Heart left ventricle (tissue), 16 donors: ENCODE measurements at places on chromosomes 1 and 21. TPM values are rescaled to one million over a fixed set of nuclear protein-coding genes. Genes with fewer than 3 reads are reported as not detected.

RPE65 gene
- not detected for total RNA-seq

DNA sequence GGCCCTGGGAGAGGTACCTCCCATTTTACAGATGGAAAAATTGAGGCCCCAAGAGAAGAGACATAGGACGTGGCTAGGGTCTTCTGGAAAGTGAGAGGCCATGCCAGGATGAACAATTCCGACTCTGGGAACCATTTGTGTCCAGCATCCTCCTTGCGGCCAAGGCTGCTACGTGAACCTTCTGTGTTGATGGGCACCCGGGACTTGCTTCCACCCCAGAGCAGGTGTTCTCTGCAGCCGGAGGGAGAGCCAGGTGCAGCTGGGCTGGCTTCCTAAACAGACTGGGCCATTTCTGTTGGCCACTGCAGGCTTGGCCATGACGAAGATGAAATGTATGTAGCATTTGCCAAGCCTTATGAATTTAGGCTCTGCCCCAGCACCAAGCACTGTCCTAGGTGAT is 118.9 kb downstream of the PRDM2 start:
- no peak overlapping the region for H3K27ac ChIP-seq
- H3K36me3 ChIP-seq, result peaks cover 18% of the 10 kb centered on the region
- no peaks in the 10 kb centered on the region for H3K27me3 ChIP-seq

- no peaks in the 10 kb centered on the region for H3K36me3 ChIP-seq
- DNase-seq, result no peak
- H3K27me3 ChIP-seq, result no peaks in the 10 kb centered on the region
- H3K4me1 ChIP-seq, result no peaks in the 10 kb centered on the region
- H3K27ac ChIP-seq, result no peak overlapping the region
- no peak overlapping the region for H3K4me3 ChIP-seq
Observed at GRCh38 chr1:98962156-98962555, 42.5 kb downstream of the PLPPR5 start.

- H3K36me3 ChIP-seq, result peaks cover 39% of the 10 kb centered on the region
- H3K27me3 ChIP-seq, result no peaks in the 10 kb centered on the region
- no peak for DNase-seq
- no peak overlapping the region for H3K4me3 ChIP-seq
- no peaks in the 10 kb centered on the region for H3K4me1 ChIP-seq
Observed at GRCh38 chr1:35431173-35431599, 126.0 kb downstream of the KIAA0319L start.

DNA sequence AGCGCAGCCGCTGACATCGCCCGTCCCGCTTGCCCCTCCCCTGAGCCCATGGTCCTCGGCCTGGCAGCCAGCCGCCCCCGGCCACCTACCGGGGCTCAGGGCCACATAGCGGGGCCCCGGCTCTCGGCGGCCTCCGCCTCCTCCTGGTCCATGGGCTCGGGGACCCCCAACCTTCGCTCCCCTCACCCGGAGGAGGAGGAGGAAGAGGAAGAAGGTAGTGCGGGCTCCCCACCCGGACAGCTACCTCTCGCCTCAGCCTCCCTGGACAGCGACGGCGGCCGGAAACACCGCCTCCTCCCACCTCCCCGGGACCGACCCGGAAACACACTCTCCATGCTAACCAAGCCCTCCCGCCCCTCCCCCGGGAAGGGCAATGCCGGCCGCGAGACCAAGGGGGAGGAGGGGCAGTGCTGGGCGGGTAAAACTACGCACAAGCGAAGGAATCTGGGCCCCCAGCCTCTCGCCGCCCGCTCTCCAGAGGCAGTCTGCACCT is at the start of gene KIAA0319L:
Gene KIAA0319L, minus strand, starts transcription at position 286 of the 493 bp plus-strand sequence. CDS start 2,912 bp downstream, outside the sequence.
- DNase-seq, result peak; percentile 94
- peak within 1 kb of the TSS; percentile 98 for H3K27ac ChIP-seq
- no peaks in the 10 kb centered on the region for H3K27me3 ChIP-seq
- peaks cover 27% of the 10 kb centered on the region for H3K4me1 ChIP-seq
- H3K4me3 ChIP-seq, result peak within 1 kb of the TSS; percentile 92

DNA sequence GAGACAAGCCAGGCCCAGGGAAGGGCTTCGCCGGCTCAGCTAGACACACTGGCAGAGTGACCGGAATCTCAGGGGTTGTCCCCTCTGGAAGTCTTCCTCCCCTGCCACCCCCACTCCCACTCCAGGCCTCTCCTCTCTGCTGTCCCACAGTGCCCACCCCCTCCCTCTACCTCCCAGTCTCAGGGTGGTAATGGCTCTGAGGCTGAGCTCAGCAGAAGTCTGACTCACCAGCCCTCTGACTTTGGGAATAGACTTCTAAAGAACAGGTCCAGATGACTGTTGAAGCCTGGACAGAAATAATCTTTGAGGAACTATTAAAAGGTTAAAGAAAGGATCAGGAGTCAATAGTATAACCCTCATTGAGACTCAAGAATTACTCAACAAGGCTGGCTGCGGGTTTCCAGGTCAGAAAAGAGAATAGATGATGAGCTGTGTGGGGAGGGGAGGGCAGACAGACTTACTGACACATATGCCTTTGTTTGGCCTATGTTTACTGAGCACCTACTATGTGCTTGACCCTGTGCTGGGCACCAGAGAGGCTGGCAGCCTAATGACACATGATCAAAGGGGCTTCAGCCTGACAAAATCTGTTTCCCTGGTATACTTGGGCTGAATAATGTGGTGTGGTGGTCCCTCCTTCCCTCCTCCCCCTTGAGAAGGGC is 8.2 kb downstream of the HCRTR1 start:
- H3K27me3 ChIP-seq, result no peaks in the 10 kb centered on the region
- no peak for DNase-seq
- peak overlapping the region; percentile 95 for H3K27ac ChIP-seq

- H3K27ac ChIP-seq, result no peak overlapping the region
- peaks cover 12% of the 10 kb centered on the region for H3K4me1 ChIP-seq
- no peak for DNase-seq
- no peak overlapping the region for H3K4me3 ChIP-seq
- no peaks in the 10 kb centered on the region for H3K36me3 ChIP-seq
Observed at GRCh38 chr1:58919959-58920321, 136.1 kb upstream of the JUN start.

GRCh38 chr1:150161747-150162581 is 12.2 kb downstream of the PLEKHO1 start:
- peak overlapping the region; percentile 86 for H3K27ac ChIP-seq
- H3K36me3 ChIP-seq, result peaks cover 31% of the 10 kb centered on the region
- H3K4me3 ChIP-seq, result peak overlapping the region; percentile 38
- peaks cover 17% of the 10 kb centered on the region for H3K4me1 ChIP-seq
- H3K27me3 ChIP-seq, result no peaks in the 10 kb centered on the region

GRCh38 chr1:15956150-15956549 is 19.8 kb downstream of the ZBTB17 start:
- H3K4me1 ChIP-seq, result peaks cover 32% of the 10 kb centered on the region
- no peak overlapping the region for H3K27ac ChIP-seq
- H3K27me3 ChIP-seq, result no peaks in the 10 kb centered on the region
- no peak for DNase-seq
- no peaks in the 10 kb centered on the region for H3K36me3 ChIP-seq

PWP2 gene
- total RNA-seq, result 7.6 TPM

SPRR1A gene
- total RNA-seq, result not detected

DNA sequence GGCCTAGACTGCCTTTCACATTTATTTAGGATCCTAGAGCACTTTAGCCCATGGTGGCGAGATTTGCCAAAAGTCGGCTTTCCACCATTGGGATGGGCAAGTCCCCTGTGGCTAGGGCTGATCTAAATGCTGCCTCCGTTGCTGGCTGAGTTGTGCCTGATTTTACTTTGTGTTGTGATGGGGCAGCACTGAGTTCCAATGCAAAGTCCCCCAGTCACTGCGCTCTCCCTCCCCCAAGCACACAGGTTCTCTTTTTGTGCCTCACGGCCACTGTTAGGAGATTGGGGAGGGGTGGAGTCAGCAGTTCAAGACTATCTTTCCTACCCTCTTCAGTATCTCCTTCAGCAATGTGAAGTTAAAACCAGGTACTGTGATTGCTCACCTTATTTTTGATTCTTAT is 66.7 kb upstream of the COX20 start:
- H3K36me3 ChIP-seq, result no peaks in the 10 kb centered on the region
- no peak overlapping the region for H3K4me3 ChIP-seq
- no peaks in the 10 kb centered on the region for H3K4me1 ChIP-seq
- H3K27me3 ChIP-seq, result no peaks in the 10 kb centered on the region
- DNase-seq, result no peak
- no peak overlapping the region for H3K27ac ChIP-seq

DNA sequence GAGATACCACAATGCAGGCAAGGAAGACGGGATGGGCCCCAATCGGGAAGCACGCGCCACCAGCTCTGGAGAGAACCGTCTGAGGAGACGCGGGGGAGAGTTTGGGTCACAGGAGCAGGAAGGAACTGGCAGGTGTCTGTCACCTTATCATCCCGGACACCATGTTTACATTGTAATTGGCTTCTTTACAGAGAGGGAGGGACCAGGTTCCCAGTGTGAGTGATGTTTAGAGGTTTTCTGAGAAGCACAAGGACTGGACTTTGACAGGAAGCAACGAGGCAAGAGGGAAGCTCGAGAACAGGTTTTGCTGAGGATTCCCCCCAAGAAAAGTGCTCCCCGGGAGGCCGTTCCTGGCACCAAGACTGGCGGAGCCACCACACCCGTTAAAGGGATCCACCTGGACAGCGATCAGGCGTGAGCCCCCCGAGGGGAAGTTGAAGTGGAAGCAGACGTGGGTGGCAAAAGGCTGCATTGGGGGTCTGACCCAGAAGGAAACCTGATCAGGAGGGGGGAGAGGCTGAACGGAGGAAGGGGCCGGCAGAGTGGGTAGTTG is 957 bp downstream of the EPS15 start:
- H3K27me3 ChIP-seq, result no peaks in the 10 kb centered on the region
- H3K4me3 ChIP-seq, result peak overlapping the region; percentile 86
- H3K36me3 ChIP-seq, result no peaks in the 10 kb centered on the region
- H3K27ac ChIP-seq, result peak overlapping the region; percentile 97

DNA sequence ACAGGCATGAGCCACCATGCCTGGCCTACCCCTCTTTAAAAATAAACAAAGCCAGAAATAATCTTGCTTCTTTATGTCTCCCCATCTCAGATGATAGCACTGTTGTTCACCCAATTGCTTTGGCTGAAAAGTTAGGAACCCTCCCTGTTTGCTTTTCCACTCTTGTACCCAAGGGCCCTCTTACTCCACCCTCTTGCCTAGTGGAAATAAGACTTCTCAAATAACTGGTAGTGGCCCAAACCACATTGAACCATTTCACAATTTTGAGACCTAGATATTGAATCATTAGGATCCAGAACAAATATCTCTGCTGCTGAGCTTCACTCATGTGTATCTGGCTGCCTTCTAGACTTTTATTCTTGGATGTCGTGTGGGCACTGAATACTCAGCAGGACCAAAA is 37.7 kb downstream of the RNF220 start:
- H3K4me3 ChIP-seq, result no peak overlapping the region
- DNase-seq, result no peak
- H3K27me3 ChIP-seq, result no peaks in the 10 kb centered on the region
- no peak overlapping the region for H3K27ac ChIP-seq

- no peaks in the 10 kb centered on the region for H3K27me3 ChIP-seq
- no peaks in the 10 kb centered on the region for H3K36me3 ChIP-seq
- no peak overlapping the region for H3K4me3 ChIP-seq
- DNase-seq, result no peak
Observed at GRCh38 chr1:117161887-117162286, 40.3 kb upstream of the TRIM45 start.

DNA sequence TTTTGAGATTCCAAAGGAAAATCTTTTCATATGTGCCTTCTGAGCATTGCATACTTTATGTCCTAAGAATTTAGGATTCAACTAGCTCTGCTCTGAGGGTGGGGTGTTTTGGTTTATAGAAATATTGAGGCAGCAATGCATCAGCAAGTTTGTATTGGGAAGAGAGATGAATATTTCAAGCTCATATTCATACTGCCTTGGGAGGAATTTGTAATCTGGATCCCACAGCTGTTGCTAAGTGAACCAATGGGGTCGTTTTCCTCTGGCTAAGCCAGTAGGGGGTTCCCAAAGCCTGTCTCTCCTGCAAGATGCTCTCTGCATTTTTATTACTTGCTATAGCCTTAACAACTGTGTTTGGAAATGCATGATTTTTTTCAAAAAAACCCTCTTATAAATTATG is 130.6 kb downstream of the SNX7 start:
- no peaks in the 10 kb centered on the region for H3K27me3 ChIP-seq
- no peaks in the 10 kb centered on the region for H3K36me3 ChIP-seq
- H3K27ac ChIP-seq, result no peak overlapping the region
- H3K4me1 ChIP-seq, result no peaks in the 10 kb centered on the region
- DNase-seq, result no peak

GRCh38 chr1:51168266-51168845 is 66.3 kb downstream of the C1orf185 start:
- no peaks in the 10 kb centered on the region for H3K27me3 ChIP-seq
- no peak overlapping the region for H3K27ac ChIP-seq
- no peak overlapping the region for H3K4me3 ChIP-seq
- no peaks in the 10 kb centered on the region for H3K36me3 ChIP-seq

CLCNKB gene
- total RNA-seq, result 1.8 TPM

CTBS gene
- total RNA-seq, result 9.0 TPM

GRCh38 chr1:244918421-244919319 is 54.3 kb upstream of the HNRNPU start:
- DNase-seq, result peak; percentile 26
- peak overlapping the region; percentile 58 for H3K4me3 ChIP-seq
- H3K27me3 ChIP-seq, result no peaks in the 10 kb centered on the region

FLG gene
- total RNA-seq, result not detected

KAZN gene
- 3.2 TPM for total RNA-seq

DNA sequence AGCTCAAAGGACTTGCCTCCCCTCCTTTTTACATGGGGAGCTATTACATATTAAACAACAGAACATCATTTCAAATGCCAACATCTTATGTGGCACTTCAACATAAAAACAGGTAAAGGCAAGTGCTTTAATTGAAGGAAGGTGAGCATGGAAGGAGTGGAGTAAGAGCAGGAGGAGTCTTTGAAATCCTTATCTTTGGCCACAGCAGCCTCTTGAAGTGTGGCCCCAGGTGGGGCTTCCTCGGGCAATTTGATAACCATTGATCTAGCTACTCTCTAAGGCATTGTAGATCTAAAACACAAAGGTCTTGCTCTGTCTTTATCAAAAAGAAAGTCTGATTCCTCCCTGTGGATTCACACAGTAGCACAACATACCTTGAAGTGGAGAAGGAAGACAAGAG is 70.9 kb upstream of the PPP2R5A start:
- no peak for DNase-seq
- no peak overlapping the region for H3K4me3 ChIP-seq
- H3K27ac ChIP-seq, result no peak overlapping the region

PKP1 gene
- total RNA-seq, result 0.10 TPM

DIRAS3 gene
- total RNA-seq, result 7.3 TPM

DNA sequence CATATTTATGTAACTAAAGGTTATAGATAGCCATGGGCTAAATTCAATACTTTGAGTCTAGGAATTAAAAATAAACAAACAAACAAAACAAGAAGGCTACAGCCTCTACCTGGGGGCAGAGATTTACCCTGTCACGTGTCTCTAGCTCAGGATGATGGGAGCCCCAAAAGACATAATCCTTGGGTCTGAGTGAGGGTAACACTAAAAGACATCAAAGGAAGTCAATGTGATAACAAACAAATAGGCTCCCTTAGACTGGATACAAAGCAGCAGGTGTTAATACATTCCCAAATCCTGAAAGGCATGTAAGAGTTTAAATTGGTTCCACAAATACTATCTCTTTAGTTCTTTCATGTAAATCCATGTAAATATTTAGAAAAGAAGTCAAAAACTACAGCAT is 10.7 kb downstream of the MYSM1 start:
- peaks cover 99% of the 10 kb centered on the region for H3K36me3 ChIP-seq
- no peaks in the 10 kb centered on the region for H3K27me3 ChIP-seq
- DNase-seq, result no peak
- no peak overlapping the region for H3K27ac ChIP-seq

GRCh38 chr1:52867087-52867863 is 24.7 kb downstream of the ZYG11A start:
- no peaks in the 10 kb centered on the region for H3K36me3 ChIP-seq
- H3K4me1 ChIP-seq, result no peaks in the 10 kb centered on the region
- H3K27me3 ChIP-seq, result no peaks in the 10 kb centered on the region
- no peak overlapping the region for H3K4me3 ChIP-seq

HPCAL4 gene
- 0.17 TPM for total RNA-seq

UBL4B gene
- not detected for total RNA-seq
